ENCODE measurements at places on chromosomes 6 and 20.

DNA sequence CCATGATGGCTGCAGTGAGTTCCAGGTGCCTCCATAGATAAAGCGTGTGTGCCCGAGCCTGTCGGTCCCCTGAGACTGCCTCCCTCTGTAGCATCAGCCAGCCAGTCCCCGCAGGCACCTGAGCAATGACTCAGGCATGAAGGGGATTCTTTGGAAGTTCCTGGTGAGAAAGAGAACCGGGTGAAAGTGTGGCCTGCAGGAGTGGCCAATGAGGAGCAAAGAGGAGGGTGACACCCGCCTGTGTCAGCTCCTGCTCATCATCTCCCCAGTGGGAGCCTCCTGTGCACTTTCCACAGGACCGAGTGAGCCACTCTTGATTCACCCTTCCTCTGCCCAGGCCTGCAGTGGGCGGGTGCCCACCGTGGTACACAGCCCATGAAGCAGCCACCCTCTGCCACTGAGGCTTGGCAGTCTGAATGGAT, 71.2 kb upstream of the PTPN1 start:
- DNase-seq = peak; percentile 100

GRCh38 chr6:146551545-146551944, 7.9 kb downstream of the RAB32 start:
- DNase-seq = no peak

DNA sequence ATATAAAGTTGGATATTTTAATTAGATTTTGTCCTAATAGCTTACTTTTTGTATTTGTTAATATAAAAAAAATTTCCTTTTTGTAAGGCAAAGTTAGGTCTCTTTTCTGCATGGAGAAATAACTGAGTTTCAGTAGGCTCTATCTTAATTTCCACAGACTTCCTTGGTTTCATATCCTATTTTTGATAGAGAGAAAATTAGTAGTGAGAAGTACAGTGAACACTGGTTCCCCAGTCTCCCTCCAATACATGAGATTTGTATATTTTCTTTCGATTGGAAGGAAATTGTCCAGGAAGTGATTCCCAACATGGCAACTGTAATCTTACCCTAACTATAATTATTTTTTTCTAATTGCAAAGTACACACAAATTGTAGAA, 26.4 kb downstream of the TRIM27 start:
- DNase-seq = no peak

GRCh38 chr20:5039255-5039657, 37.9 kb upstream of the SLC23A2 start:
- no peak for DNase-seq

GRCh38 chr20:23230766-23231385, 119.7 kb upstream of the NXT1 start:
- DNase-seq = no peak

DNA sequence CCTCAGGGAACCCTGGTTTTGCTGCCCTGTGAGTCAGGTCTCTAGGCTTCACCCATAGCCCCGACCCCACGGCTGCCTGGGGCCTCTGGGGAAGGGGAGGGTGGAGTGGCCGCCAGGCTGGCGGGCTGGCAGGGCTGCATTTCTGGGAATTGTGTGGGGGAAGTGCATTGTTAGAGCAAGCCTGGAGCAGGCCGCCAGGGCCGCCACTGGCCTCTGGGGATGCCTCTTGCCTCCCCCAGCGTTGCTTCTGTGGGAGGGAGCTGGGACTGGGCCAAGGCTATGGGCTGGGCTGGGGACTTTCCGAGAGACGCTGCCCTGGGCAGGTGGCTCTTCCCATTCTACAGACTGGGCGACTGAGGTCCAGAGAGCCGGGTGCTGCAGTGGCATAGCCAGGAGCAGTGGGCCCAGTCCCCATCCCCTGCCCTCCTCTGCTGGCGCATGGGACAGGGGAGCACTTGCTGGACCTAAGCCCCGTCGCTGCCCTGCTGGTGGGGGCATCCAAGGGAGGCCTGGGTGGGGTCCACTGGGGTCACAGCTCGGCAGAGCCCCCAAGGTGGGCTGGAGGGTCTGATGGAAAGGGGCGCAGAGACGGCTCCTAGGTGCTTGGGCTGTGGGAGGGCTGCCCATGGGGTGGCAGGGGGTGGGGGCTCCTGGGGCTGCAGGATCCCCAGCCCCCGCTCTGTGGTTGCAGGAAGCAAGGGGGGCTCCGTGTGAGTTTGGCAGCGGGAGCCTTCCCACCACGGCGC, 6.6 kb upstream of the SOX18 start:
- DNase-seq = no peak

GRCh38 chr20:17570347-17571152, 675 bp downstream of the DSTN start:
- DNase-seq = peak; percentile 51

GRCh38 chr6:169653691-169654090, 48.1 kb downstream of the WDR27 start:
- DNase-seq = no peak

DNA sequence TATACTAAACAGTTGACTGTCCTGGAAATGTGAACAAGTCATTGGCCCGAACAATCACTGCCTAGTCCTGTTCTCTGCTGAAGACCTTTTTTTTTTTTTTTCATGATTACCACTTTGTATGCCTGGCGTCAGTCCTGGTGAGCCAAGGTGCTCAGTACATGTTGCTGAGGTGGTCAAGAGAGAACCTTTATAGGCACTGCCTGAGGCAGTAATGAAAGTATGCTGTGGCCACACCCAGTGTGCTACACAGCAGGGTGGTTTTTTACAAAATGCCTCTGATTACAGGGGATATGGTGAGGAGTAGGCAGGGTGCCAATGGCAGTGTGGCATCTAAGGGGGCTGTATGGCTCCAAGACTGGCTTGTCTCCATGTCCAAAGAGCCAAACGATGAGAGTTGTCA, 135.1 kb upstream of the ENPP5 start:
- peak; percentile 8 for DNase-seq

- DNase-seq = no peak
These were observed 256.6 kb upstream of the EPHA7 start for GRCh38 chr6:93675856-93676417.

GRCh38 chr6:52087498-52087999, at the start of gene PKHD1:
TSS of gene PKHD1 (minus strand) at chr6:52087613. CDS start at chr6:52084933, 2,680 bp downstream.
- DNase-seq = peak; percentile 43

GRCh38 chr6:135097172-135097571, 42.5 kb upstream of the HBS1L start:
- DNase-seq = no peak

DNA sequence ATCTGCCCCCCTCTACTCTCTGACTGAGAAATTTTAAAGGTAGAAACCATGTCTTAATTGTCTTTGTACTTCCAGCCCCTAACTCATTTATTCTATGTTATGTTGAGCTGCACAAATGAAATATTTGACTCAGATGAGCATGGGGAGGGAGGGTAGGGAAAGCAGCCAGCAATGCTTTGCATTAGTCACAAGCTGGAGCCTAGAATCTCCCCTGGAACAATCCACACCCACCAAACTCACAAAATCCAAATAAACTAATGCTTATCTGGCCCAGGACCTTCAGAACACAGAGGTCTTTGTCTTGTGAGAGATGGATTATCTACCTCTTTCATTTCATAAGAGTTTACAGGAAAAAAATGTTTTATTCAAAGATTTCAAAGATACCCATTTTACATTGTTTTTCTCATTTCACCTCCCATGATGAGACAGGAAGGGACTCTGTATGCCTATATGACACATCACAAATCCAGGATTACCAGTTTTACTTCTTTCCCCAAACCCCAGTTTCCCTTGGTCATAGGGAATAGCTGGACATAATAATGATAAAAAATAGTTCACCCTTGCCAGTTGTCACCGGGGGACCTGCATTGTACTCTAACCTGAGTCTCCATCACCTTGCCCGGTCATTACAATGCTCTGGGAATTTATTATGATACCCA, 466.9 kb downstream of the KIF16B start:
- DNase-seq = peak; percentile 64

GRCh38 chr20:42281801-42282200, 663.6 kb upstream of the CHD6 start:
- DNase-seq = no peak

DNA sequence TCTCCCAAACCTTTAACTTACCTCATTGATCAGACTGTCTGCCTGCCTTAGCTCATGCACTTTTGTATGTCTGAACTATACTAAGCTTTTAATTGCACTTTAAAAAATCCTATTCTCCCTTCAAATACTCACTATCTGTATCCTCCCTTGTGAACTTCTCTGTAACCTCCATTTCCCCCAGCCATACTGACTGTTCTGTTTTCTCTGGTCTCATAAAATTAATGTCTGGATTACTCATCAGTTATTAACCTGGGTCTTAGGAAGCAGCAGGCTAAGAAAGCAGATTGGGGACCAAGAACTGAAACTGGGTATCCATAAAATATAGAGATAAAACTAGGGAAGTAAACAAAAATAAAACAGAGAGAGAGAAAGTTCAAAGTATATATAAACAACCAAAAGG, 469.3 kb upstream of the MAN1A1 start:
- DNase-seq = no peak

DNA sequence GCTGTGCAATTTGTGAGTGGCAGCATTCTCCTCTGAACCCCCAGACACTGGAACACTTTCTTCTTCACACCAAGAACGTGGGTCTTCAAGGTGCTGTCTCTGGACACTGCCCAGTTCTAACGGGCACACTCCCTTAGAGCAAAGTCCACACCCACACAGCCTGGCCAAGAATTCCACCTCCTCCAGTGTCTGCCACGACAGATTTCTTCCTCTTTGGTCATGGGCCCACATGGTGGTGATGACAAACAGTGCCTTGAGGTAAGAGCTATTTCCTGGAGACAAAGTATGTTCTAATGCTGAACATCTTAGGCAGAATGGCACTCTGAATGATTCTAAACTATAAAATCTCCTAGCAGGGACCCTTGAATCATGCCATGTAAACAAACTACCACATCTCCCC, 25.5 kb upstream of the SSTR4 start:
- peak; percentile 41 for DNase-seq

DNA sequence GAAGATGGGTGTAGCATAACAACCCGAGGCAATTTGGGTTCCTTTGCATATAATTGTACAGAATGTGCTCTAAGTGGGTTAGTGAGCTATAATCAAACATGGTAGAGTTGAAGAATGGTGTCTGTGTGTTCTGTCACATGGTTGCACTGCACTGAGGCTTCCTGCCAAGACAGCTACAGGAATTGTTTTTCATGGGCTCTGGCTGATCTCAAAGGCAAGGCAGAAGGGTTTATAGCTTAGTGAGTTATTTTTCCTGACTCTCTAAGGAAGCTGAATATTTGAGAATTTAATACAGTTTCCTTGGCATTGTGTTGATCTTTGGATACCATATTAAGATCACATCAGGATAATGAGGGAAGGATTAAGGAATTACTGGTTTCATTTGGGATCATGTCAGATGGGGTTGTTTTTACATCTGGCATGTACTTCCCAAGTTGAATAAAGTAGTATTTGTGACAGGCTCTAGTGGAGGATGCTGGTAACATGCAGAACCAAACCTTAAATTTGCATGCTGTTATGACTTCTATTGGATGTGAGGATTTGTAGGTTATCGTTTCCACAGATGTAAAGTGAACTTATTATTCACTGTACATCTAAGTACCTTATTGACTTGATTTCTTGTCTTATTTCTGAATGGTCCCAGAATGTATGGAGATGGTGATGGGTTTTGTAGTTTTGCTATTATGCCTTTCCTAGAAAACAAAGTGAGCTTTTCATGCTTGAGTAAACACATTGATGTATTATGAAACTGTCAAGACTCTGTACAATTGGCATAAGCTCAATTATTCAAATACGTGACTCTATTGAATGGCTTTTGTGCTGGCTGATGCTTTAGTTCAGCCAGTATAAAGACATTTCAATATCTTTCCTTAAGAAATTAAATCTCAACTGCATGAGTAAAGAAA, 43.3 kb downstream of the LRRC1 start:
- no peak for DNase-seq

DNA sequence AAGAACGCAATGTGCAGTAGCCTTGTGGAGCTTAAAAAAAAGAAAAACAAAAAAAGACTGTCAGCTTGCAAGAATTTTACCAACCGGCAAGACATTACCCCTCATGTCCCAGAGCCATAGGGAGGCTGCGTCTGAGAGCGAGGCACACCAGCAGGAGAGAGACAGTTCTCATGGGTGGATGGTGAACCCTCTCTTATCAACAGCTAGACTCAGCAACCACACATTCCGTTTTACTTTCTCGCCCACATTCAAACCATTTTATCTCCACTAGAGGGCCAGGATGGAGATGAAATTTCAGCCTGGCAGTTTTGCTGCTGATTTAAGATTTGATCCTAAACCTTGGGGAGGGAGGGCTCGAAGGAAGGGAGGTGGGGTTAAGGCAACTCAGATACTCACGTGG, 247.0 kb downstream of the ATXN1 start:
- peak; percentile 18 for DNase-seq

DNA sequence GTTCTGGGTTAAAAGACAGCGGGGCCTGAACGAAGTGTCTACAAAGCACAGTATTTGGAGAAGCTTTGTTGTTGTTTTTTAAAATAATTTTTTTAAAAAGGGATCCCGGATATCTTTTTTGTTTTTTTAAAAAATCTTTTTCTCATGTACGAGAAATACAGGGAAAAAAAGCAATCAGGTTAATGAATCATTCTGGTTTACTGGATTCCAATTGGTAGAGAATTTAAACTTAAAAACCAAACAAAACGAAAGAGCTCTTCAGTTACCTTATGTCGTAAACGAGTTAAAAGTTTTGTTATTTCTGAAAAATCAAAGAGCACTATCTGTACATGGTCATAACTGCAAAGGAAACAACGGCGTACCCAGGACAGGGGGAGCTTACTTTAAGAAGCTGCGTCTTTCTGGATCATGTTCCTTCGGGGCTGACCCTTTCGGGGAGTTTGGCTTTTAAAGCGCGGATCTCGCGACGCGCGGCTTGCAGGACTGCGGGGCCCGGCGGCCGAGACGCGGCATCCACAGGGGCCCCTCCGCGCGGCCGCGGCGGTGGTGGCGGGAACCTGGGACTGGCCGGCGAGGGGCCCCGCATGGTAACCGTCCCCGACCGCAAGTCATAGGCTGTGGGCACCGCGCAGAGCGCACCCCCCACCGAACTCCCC, 927 bp downstream of the IL20RA start:
- peak; percentile 28 for DNase-seq

- no peak for DNase-seq
These were observed 195.3 kb downstream of the MOXD1 start for GRCh38 chr6:132205946-132206345.

- DNase-seq = no peak
These were observed 71.3 kb downstream of the ISM1 start for GRCh38 chr20:13292201-13292885.

DNA sequence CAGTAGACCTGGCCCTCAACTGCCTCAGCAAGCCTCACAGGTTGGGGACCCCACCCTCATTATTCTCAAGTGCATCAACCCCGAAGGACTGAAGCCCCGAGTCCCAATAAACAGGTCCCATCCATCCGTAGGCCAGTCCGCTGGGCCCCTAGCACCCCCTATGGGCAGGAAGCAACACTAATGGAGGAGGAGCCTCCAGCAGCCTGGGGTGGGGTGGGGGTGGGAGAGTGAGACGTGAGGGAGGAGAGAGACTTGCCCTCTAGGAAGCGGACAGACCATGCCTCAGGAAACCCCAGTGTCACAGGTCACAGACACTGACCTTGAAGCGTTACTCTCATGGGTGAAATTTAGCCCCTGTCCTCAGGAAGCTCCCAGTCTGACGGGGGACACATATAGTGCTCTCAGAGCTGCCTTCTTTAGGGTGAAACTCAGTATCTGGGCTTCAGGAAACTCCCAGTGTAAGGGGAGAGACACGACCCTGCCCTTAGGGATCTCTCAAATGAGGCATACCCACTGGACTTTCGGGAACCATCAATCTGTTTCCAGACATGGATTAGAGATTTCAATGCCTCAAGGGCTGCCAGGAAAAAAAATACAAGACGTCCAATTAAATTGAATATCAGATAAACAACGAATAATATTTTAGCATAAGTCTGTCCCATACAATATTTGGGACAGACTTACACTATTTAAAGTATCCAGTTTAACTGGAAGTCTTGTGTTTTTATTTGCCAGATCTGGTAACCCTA, 125.8 kb downstream of the MRPL14 start:
- no peak for DNase-seq

Data from mammary epithelial cell (primary cell).